Lower lobe of right lung (tissue), 2 donors: ENCODE measurements at places on chromosomes 3 and 15.

DNA sequence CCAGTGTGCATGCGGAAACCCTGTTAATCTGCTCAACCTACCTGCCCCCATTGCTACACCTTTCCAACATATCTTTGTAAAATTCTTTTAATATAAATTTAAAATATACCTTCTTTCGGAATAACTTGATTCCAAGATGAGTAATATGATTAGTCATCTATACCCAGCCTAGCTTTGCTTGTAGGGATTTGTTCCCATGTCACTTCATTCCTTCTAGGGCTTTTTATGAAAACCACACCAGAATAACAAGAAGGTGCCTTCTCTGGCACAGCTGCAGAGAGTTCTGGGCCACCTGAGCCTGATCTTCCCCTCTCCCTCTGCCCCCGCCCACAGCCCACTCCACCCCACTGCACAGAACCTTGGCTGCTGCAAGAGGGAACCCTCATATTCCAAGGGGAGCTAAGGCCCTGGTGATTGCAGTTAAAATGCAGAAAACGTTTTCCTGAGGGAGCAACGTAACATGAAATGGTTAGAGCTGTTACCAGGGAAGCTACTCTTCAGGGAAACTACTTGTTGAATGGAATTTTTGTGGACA lies 38.6 kb upstream of the HACD2 start:
- no peaks in the 10 kb centered on the region for H3K27me3 ChIP-seq
- no peak for DNase-seq
- H3K36me3 ChIP-seq = peaks cover 61% of the 10 kb centered on the region

GRCh38 chr3:44899683-44900367 lies 25.4 kb downstream of the TGM4 start:
- H3K27me3 ChIP-seq = peaks cover 11% of the 10 kb centered on the region
- H3K27ac ChIP-seq = no peak overlapping the region
- DNase-seq = no peak
- H3K4me3 ChIP-seq = no peak overlapping the region

GRCh38 chr3:43649365-43649968 lies 27.7 kb upstream of the ANO10 start:
- H3K36me3 ChIP-seq = no peaks in the 10 kb centered on the region
- H3K4me3 ChIP-seq = no peak overlapping the region
- no peak overlapping the region for H3K27ac ChIP-seq
- no peak for DNase-seq
- H3K27me3 ChIP-seq = no peaks in the 10 kb centered on the region

DNA sequence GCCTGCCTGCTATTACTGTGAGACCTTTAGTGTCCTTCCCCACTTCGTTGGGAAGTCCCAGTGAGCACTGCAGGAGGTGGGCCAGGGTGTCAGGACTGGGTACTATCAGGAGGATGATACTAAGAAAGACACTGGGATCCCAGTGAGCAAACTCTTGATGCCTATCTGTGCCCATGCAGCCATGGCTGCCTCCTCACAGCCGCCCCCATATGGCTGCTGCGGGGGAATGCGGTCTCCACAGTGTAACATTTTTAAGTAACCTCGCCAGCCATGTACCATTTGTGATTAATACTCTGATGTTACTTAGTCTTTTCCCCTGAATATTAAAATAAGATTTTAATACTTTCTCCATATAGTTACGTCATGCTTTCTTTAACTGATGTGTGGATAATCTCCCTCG lies 312.2 kb downstream of the RYR3 start:
- no peak overlapping the region for H3K27ac ChIP-seq
- no peaks in the 10 kb centered on the region for H3K4me1 ChIP-seq
- no peak overlapping the region for H3K4me3 ChIP-seq
- H3K36me3 ChIP-seq = no peaks in the 10 kb centered on the region
- H3K27me3 ChIP-seq = no peaks in the 10 kb centered on the region

GRCh38 chr15:90579213-90579612 lies 49.5 kb downstream of the CRTC3 start:
- no peak for DNase-seq
- no peak overlapping the region for H3K27ac ChIP-seq
- no peak overlapping the region for H3K4me3 ChIP-seq

DNA sequence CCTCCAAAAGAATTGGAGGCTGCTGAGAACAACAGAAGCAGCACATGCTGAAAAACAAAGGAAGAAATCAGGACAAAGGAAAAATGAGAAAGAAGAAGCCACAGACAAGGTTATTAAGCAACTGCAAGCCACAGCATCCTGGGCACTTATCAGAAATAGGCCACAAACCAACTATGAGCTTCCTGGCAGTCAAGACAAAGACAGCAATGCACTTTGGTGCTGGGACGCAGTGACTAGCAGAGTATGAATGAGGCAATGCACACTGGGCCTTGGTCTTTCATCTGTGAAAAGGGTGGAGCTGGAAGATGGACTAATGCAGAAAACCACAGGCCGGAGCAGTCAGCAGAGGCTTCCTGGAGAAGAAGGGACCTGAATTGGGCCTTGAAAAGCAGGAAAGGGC lies 56.0 kb upstream of the LINGO1 start:
- no peak for DNase-seq
- no peak overlapping the region for H3K4me3 ChIP-seq
- no peaks in the 10 kb centered on the region for H3K36me3 ChIP-seq
- H3K4me1 ChIP-seq = no peaks in the 10 kb centered on the region
- peaks cover 21% of the 10 kb centered on the region for H3K27me3 ChIP-seq
